Lower lobe of right lung (tissue), 2 donors: ENCODE measurements at places on chromosomes 4 and X. TPM values are rescaled to one million over a fixed set of nuclear protein-coding genes. Genes with fewer than 3 reads are reported as not detected.

DNA sequence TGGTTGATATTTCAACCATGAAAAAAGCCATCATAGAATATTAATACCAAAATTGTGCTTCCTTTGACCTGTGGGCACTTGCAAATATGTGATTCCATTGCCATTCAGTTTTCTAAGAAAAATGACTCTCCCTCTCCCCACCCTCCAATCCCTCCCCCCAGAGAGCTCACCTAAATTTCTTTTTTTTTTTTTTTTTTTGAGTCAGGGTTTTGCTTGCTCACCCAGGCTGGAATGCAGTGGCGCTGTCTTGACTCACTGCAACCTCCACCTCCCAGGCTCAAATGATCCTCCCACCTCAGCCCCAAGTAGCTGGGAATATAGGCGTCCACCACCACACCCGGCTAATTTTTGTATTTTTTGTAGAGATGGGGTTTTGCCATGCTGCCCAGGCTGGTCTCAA is 47.0 kb downstream of the SNX25 start:
- no peak for DNase-seq
- H3K36me3 ChIP-seq, result no peaks in the 10 kb centered on the region
- H3K4me3 ChIP-seq, result no peak overlapping the region

The PLAC1 gene
- not detected for total RNA-seq

The KIAA0232 gene
- total RNA-seq, result 28.1 TPM

The BCLAF3 gene
- total RNA-seq, result 13.1 TPM

DNA sequence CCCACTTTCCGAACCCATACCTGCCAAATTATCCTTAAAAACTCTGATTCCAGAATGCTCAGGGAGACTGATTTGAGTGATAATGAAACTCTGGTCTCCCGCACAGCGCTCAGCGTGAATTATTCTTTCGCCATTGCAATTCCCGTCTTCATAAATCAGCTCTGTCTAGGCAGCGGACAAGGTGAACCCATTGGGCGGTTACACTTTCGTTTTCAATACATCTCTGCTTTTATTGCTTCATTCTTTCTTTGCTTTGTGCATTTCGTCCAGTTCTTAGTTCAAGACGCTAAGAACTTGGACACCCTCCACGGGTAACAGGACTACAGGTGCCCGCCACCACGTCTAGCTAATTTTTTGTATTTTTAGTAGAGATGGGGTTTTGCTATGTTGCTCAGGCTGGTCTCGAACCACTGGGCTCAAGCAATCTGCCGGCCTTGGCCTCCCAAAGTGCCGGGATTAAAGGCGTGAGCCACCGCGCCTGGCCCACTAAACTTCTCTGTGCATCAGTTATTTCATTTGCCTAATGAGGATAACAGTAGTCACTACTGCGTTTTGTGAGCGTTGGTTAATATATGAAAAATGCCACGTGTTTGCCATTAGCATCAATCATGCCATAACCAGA is 936 bp upstream of the PGK1 start:
- DNase-seq, result no peak
- no peaks in the 10 kb centered on the region for H3K27me3 ChIP-seq

DNA sequence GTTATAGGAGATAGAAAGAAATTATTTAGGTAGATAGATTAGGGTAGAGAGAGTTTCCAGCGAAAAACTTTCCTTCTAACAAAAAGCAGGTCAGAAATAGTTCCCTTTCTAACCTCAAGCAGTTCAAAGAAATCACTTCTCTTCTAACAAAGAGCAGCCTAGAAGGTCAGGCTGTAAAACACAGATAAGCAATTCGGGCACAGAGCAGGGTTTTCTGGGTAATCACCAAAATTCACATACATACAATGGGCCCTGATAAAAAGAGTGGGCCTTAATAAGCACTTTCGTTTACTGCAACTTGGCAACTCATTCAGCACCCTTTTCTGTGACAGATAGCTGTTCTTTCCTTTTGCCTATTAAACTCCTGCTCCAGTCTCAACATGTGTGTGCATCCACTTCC is 13.4 kb upstream of the NAF1 start:
- peaks cover 2% of the 10 kb centered on the region for H3K27me3 ChIP-seq
- no peaks in the 10 kb centered on the region for H3K36me3 ChIP-seq
- H3K4me1 ChIP-seq, result no peaks in the 10 kb centered on the region
- no peak for DNase-seq

The BEX5 gene
- 4.4 TPM for total RNA-seq

DNA sequence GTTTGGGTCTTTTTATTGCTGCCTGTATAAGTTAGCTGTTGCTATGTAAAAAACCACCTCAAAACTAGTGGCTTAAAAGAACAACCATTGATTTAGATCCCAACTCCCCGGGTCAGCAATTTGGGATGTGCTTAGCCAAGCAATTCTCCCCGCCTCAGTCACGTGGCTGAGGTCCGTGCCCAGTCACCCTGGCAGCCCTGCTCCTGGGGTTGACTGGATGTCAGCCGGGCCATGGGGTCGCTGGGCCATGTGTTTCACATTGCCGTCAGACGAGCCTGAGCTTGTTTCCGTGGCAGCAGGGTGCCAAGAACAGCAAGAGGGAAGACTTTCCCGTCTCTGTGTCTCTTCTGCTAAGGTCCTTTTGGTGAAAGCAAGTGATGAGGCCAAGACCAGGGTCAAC is 345.7 kb upstream of the FAT1 start:
- H3K4me3 ChIP-seq, result no peak overlapping the region
- no peak overlapping the region for H3K27ac ChIP-seq
- no peaks in the 10 kb centered on the region for H3K4me1 ChIP-seq
- DNase-seq, result no peak

- H3K4me1 ChIP-seq, result no peaks in the 10 kb centered on the region
- H3K36me3 ChIP-seq, result no peaks in the 10 kb centered on the region
- no peak overlapping the region for H3K4me3 ChIP-seq
- DNase-seq, result no peak
- H3K27ac ChIP-seq, result no peak overlapping the region
These were observed 52.4 kb upstream of the MMAA start for GRCh38 chr4:145566768-145567167.

The GUCY1A1 gene
- total RNA-seq, result 63.1 TPM

The PSAPL1 gene
- total RNA-seq, result not detected

DNA sequence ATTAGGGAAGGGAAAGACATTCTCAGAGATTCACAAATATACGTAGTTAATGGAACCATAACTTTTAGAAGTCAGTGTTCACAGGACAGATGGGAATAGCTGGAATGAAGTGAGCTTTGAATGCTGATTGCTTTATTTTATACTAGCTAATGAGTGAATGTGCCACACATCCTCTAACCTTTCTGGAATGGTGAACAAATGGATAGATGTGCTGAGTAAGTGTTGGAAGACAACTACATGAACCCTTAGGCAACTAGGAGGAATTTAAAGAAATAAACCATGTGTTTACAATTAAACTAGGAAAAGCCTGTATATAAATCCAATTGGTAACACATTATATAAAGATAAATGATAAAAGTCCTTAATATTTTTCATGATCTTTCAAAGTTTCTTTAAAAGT is 91.6 kb upstream of the LIMCH1 start:
- no peaks in the 10 kb centered on the region for H3K36me3 ChIP-seq
- H3K4me3 ChIP-seq, result no peak overlapping the region
- no peak overlapping the region for H3K27ac ChIP-seq
- H3K27me3 ChIP-seq, result no peaks in the 10 kb centered on the region
- DNase-seq, result no peak

GRCh38 chrX:44975666-44976263 is 102.8 kb downstream of the KDM6A start:
- no peak overlapping the region for H3K4me3 ChIP-seq
- no peak overlapping the region for H3K27ac ChIP-seq
- DNase-seq, result no peak
- H3K4me1 ChIP-seq, result no peaks in the 10 kb centered on the region
- no peaks in the 10 kb centered on the region for H3K36me3 ChIP-seq
- H3K27me3 ChIP-seq, result no peaks in the 10 kb centered on the region
